ENCODE measurements at places on chromosomes 2 and 18. TPM values are rescaled to one million over a fixed set of nuclear protein-coding genes. Genes with fewer than 3 reads are reported as not detected.
A peak's percentile ranks its signal among the peaks of the same experiment; 100 is the strongest.

- DNase-seq: no peak
Measured at GRCh38 chr2:181105562-181105961, 125.2 kb downstream of the UBE2E3 start.

GRCh38 chr18:9711361-9712129 is 3.4 kb downstream of the RAB31 start:
- no peak for DNase-seq

- DNase-seq: no peak
Measured at GRCh38 chr2:67883316-67884087, 179.3 kb downstream of the C1D start.

Gene RIT2
- 2.5 TPM for total RNA-seq

- DNase-seq: no peak
Measured at GRCh38 chr2:136114382-136114781, 3.6 kb downstream of the CXCR4 start.

GRCh38 chr2:226699321-226699720 is 100.3 kb downstream of the IRS1 start:
- no peak for DNase-seq

Gene C2orf81
- total RNA-seq: 3.8 TPM

GRCh38 chr18:44507729-44508325 is 172.9 kb upstream of the SETBP1 start:
- DNase-seq: no peak

Gene MDH1
- 353 TPM for total RNA-seq

Gene KCNK3
- 0.30 TPM for total RNA-seq

- DNase-seq: peak; percentile 27
Measured at GRCh38 chr2:121284463-121285449, at the start of gene TFCP2L1. TSS of gene TFCP2L1 (minus strand) at chr2:121285202. CDS start at chr2:121285109, 93 bp downstream.

Gene UGT1A4
- not detected for total RNA-seq

GRCh38 chr18:9577361-9577760 is 37.0 kb downstream of the PPP4R1 start:
- no peak for DNase-seq

- no peak for DNase-seq
Measured at GRCh38 chr2:42249284-42249683, 80.1 kb downstream of the EML4 start.

Gene POU3F3
- 0.09 TPM for total RNA-seq

Gene TSPYL6
- not detected for total RNA-seq

Gene EGR4
- total RNA-seq: not detected

Gene TUBA4B
- total RNA-seq: not detected

Gene PLEK
- not detected for total RNA-seq

- DNase-seq: no peak
Measured at GRCh38 chr2:232993231-232993821, 19.7 kb downstream of the NGEF start.

- DNase-seq: no peak
Measured at GRCh38 chr2:99573634-99574251, 83.9 kb upstream of the REV1 start.

DNA sequence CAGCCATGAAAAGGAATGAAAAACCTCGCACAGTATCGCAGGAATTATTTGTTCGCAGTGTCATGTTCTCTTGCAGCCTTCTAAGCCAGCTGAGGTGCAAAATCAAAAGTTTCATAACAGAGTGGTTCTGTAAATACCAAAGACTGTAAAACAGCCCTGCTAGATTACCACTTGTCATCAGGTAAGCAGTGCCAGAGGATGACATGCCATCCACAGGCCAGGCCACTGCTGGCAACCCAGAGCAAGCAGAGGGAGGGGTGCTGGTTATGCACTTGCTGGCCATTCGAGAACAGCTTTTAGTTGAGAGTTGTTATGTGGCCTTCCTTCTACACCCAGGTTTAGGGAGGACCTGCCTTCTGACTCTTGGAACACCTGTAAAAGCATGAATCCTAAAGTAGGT is 114.3 kb upstream of the MGAT5 start:
- DNase-seq: no peak

- no peak for DNase-seq
Measured at GRCh38 chr2:225932811-225933413, 533.4 kb downstream of the NYAP2 start.

DNA sequence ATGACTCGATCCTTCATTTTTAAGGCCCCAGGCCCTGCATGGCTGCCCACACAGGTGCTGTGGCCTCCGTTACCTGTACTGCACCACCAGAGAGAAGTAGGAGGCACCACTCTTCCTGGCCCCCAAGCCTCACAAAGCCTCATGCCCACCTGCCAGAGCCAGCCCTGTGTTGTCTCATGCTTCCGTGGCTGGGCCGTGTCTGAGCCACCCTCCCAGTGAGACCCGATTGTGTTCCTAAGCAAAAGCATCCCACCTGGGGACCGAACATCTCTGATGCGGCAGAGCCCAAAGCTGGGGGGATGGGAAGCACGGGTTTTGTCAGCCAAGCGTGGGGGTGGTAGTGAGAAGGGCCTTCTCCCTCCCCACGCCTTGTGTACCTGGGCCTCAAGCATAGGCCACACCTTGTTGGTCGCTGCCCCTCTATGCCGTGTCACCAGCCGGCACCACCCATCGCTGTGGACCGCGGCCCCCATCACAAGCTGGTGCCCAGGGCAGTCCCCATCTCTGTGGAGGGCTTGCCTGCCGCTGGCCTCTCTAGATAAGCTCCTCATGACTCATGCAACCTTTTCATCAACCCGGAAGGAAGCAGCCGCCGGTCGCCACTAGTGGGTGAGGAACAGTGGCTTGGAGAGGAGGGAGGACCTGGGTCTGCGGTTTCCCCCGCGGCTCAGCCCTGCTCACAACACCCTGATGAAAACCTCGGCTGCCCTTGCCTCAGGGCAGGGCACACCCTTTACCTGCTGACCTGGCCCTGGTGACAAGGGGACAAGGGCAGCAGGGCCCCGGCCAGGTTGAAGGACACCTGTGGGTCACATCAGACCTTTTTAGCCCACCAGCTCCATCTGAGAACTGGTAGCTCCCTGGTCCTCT is 2.7 kb upstream of the RNPEPL1 start:
- peak; percentile 41 for DNase-seq

DNA sequence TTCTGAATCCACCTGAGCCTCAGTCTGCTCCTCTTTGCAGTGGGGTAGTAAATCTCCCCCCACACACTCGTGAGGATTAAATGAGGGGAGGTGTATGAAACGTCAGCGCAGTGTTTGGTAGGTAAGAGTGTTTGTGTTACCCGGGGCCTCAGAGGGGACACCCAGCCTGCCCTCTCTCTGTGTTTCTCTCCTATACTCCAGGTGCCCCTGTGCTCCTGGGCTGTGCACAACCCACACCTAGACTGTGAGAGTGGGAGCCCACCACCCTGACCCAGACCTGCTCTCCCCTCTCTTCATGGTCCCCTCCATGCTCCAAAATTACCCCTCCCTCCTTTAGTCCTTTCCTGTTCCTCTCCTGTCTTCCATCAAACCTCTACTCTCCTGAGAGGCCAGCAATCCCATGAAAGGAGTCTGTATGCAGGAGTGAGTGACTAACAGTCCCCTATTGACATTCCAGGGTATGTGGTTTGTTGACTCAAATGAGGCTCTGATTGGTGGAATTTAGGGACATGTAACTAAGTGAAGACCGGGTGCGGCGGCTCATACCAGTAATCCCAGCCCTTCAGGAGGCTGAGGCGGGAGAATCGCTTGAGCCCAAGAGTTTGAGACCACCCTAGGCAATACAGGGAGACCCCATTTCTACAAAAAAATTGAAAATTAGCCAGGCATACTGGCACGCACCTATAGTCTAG is 10.4 kb downstream of the CIB4 start:
- no peak for DNase-seq
